ENCODE measurements at places on chromosomes 1 and 21. TPM values are rescaled to one million over a fixed set of nuclear protein-coding genes. Genes with fewer than 3 reads are reported as not detected.

GSTM5 gene
- 4.4 TPM for total RNA-seq

A3GALT2 gene
- total RNA-seq: not detected

CCDC24 gene
- total RNA-seq: 3.2 TPM

DNA sequence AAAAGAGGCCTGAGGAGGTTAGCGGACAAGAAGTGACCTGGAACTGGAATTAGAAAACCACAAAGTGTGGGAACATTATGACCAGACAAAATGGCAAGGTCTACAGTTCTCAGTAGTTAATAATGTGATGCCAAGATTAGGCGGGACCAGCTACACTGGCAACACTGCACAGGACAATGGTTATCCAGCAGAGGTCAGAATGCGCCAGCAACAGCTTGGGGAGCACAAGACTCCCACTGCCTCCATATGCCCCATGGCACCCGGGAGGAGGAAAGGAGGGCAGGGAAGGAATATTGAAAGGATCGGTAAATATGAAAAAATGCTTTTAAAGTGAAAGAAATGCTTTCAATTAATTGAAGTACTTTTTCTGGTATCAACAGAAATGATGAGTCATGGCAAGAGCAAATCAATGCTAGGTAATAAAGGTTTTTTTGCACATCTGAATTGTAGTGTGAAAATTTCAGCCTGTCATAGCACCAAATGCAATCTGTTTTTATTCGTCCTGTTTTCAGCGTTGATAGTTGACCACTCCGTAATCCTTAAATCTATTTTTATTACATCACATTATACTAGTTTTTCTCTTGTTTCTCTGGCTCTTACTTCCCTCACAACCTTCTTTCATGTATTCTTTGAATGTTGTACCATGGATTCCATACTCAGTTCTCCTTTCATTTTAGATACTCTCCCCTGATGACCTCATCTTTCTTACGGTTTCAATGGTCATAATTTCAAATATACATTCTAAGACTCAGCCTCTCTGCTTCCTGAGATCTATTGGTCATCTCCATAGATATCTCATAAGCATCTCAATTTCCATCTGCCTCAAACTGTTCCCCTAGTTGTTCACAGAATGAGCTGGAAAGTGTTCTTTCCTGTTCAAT is 30.7 kb downstream of the VCAM1 start:
- no peak for DNase-seq

Measured in tongue (tissue), 3 donors.